ENCODE measurements at places on chromosomes 16 and 17. TPM values are rescaled to one million over a fixed set of nuclear protein-coding genes. Genes with fewer than 3 reads are reported as not detected.

GPR139 gene
- not detected for total RNA-seq

KRT25 gene
- 0.36 TPM for total RNA-seq

KRTAP4-3 gene
- total RNA-seq, result not detected

PRCD gene
- total RNA-seq, result 6.1 TPM

CHST4 gene
- not detected for total RNA-seq

TPPP3 gene
- 8.1 TPM for total RNA-seq

SGCA gene
- total RNA-seq, result 35.7 TPM

Data from sigmoid colon (tissue), 7 donors.